ENCODE measurements at places on chromosomes 1 and 21.

DNA sequence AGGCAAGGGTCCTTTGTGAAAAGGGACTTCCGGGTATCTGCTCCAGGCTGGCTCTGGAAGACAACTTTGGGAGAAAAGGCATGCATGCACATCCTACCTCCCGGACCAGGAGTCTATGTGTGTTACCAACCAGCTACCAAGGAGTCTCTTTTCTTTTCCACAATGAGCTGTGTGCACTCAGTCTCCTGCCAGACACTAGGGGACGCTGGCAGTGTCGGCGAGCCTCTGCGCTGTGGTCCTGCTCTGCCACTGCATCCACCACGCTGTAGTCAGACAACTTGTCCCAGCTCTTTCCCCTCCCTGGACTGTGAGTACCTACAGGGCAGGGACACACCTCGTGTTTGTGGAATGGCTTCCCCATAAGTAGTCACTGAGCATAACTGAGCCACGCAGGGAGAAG is 5.1 kb upstream of the SSR2 start:
- no peak for DNase-seq

DNA sequence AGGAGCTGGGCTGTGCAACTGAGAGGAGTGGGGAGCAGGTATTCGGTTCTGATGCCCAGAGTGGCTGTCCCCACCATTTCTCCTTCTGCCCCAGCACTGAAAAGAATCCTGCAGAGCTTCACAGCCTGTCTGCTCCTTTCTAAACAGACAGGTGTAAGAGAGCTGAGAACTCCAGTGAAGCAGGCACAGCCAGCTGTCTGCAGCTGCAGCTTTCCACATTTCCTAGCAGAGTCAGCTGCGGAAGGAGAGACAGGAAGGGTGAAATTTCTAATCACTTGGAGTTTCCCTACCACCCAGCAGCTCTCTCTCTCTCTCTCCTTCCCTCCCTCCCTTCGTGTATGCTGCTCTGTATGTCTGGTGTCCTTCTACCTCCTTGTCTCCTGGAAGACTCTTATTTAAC is 40.5 kb upstream of the GJB5 start:
- no peak for DNase-seq

DNA sequence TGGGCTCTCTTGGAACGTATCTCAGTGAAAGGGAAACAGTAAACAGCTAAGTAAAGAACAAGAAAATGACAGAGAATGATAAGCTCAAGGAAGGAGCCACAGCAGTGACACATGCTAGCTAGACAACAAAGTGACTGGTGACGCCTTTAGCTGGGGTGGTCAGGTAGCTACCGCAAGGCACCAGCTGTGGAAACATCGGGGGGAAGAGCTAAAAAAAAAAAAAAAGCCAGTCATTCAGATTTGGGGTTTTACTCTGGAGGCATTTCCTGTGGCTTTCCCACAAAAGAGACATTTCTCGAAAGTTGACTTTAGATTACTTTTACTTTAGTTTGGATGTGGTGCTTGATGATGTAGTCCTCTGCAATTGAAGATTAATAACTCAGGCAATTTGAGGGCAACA is 2.1 kb downstream of the FHAD1 start:
- DNase-seq = no peak

DNA sequence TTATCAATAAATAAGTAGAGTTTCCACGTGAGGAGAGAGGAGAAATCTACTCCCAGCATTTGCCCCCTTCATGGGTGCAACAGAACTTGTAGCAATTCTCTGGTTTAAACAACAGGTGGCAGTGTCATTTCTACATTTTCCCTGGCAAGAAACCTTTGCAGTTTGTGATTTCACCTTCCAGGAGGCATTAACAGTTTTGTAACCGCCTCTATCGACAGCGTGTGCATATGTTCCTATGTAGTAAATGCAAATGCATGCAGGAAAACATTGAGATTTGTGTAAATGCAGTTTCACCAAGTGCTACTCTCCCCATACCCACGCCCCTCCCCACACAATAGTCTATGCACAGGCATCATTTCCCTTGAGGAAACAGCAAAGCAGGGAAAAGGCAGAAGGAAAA is 494.7 kb downstream of the SMYD3 start:
- no peak for DNase-seq

GRCh38 chr1:245871915-245872314 is 635.2 kb downstream of the SMYD3 start:
- DNase-seq = no peak

DNA sequence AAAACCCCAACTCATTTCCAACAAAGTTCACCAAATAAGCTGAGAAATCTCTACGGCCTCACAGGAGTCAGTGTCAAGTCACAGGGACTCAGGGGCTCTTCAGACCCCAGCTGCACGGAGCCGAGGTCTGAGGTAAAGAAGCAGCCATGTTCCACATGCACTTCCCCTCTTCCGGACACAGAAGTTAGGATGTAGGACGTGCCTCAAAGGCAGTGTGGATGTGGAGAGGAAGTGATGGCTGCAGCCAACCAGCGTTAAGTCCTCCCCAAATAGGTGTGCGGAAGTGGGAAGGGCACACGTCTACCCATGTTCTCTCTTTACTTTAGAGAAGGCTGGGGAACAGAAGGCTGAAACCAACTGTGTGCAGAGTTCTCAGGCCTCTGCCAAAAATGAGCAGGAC is 14.6 kb upstream of the NCF2 start:
- DNase-seq = no peak

DNA sequence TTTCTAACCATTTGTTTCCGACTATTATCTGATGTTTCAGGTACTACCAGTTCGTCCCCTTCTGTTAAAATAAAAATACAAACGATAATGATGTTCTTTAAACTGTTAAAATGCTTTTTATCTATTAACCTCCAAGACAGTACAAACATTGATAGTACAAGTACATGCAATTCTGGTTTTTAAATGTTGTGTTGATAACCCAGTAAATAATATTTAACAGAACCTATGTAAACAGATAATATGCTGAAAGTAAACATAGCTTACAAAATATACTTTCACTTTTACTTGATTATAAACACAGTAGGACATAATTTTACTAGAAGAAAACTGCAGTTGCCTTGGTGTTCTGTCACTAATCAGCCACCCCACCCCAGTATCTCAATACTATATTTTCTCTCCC is 76.9 kb downstream of the COQ8A start:
- DNase-seq = no peak

DNA sequence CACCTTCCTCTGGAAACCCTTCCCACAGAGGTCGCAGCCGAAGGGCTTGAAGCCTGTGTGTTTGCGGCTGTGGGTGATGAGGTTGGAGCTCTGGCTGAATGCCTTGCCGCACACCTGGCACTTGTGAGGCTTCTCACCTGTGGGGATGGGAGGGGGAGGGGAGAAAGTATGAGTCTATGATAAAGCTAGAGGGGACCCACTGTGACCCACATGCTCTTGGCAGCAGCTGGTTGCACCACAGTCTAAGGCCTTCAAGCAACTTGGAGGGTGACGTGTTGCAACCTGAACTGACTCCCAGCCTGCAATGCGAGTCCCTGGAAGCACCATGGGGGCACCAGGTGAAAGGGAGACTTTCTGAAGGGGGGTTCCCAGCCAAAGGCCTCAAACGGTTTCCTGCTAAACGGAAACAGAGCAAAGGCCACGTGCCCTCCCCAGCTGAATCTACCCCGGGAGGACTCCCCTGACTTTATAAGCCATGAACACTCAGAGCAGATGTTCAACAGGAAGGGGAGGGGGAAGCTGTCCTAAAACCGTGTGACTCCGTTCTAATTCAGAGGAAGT is 10.6 kb downstream of the GFI1 start:
- no peak for DNase-seq

- DNase-seq = no peak
Measured at GRCh38 chr1:153763365-153764225, 11.6 kb upstream of the SLC27A3 start.

GRCh38 chr1:197923038-197923437 is 5.9 kb downstream of the LHX9 start:
- DNase-seq = no peak

- no peak for DNase-seq
Measured at GRCh38 chr1:179865377-179865776, 12.2 kb downstream of the TOR1AIP2 start.

DNA sequence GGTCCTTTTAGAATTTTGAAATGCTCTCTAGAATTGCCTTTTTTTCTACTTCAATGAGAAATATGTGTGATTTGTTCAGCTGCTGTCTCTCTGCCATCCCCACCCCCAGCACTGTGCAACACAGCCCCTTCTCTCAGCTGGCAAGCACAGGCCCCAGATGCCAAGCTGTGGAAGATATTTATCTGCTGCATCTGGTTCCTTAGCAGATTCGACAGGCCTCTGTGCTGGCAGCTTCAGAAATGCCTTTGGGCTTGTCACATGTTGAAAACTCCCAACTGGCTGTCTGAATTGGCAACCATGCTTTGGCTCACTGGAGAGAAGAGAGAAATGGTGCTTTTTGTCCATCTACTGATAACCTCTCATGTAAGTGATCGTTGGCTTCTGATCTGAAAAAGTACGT is 206.7 kb upstream of the C1orf87 start:
- no peak for DNase-seq

DNA sequence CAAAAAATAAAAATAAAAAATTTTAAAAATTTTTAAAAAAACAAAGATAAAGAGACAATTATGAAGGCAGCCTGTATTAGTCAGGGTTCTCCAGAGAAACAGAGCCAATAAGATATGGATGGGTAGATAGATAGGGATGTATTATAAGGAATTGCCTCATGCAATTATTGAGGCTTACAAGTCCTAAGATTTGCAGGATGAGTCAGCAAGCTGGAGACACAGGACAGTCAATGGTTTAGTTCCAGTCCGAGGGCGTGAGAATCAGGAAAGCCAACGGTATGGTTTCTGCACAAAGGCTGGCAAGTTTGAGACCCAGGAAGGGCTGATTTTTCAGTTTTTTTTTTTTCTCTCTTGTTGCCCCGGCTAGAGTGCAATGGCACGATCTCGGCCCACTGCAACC is 24.1 kb upstream of the EIF4G3 start:
- no peak for DNase-seq

GRCh38 chr1:186849826-186850225 is 21.1 kb downstream of the PLA2G4A start:
- no peak for DNase-seq

DNA sequence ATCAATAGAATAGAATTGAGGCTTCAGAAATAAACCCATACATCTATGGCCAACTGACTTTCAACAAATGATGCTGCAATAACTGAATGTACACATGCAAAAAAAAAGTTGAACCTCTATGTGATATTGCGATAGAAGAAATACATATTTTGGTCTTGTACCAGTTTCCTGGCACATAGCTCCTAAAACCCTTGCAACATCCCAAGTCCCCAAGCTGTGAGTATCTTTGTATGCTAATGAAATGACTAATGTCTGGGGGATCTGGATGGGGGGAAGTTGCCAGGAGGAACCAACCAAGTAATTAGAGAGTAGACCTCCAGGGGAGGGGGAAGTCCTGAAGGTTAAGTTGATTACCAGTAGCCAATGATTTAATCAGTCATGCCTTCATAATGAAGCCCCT is 24.4 kb downstream of the BLZF1 start:
- no peak for DNase-seq

GRCh38 chr21:45873418-45873817 is 108.2 kb upstream of the COL6A1 start:
- no peak for DNase-seq

DNA sequence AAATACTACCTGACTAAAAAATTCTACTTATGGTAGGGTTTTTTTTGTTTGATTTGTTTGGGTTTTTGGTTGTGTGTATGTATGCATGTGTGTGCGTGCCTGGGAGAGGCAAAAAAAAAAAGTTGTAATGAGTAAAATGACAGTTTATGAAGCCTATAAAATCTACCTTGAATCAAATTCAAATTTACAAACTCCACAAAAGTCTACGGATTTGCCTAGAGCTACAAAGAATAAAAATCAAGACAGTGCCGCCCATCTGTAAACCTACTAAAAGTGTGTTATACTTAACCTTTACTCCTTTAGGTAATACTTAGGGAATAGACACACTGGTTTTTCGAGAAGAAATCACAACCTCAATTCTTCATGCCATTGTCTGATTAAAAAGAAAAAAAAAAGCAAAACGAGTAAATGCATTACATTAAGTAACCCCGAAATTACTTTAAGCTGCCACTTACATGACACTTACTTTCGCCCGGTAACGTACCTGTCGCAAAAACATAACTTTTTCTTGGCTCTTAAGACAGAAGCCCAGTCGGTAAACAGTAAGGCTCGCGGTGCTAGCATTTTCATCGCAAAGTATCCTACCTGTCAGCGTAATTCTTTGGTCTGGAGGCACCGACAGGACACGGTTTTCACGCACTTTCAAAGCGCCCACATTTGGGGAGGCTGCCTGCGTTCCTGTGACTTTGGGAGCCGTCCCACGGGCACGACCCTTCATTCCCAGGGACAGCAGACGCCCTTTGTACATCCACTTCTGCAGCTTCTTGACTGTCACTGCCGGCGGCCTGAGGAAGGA is 951 bp downstream of the SYDE2 start:
- DNase-seq = no peak

All from stimulated activated CD4-positive, alpha-beta T cell treated with anti-CD3 and anti-CD28 coated beads, Interleukin-15, amount 100 ng/mL, for 1 hour (primary cell).